Neural progenitor cell (in vitro differentiated cells): ENCODE measurements at places on chromosomes 6 and 20. TPM values are rescaled to one million over a fixed set of nuclear protein-coding genes. Genes with fewer than 3 reads are reported as not detected.

The CRYBG1 gene
- total RNA-seq = 0.06 and 0.40 TPM in 2 replicates

DNA sequence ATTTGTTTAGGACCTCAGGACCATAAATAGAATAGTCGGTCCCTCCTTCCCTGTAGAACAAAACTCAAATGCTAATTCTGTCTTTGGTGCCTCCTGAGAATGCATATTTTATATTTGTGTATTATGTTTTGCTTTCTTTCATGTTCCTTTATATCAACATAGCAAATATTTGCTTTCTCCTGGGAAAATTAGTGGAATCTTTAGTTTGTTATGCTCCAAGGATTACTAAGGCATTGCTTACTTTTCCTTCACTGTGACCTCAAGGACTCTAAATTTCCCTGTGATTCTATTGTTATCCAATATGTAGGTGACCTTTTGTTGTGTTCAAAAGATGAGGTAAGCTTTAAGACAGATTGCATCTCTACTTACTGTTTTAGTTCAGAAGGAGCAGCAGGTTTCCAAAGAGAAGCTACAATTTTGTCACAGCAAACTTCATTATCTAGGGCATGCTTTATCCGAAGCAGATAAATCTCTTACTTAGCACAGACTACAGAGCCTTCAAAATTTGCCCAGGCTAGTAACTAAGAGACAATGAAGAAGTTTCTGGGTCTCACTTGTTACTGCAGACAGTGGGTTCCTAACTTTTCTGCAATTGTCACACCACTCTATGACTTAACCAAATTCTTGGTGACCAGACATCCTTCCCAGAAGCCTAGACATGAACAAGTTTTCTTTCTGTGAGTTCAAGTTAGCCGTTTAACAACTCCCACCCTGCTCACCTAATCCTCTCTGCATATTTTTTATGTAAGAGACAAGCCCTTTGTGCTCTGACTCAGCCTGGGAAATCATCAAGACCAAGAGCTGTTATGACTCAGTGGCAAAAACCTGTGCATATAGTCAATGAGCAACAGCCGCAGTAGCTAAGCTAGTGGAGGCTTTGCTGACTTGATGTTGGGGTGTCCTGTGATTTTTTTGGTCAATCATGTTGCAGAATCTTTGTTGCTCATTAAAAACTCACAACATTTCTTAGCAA is 378.8 kb downstream of the QKI start:
- no peak overlapping the region for H3K4me3 ChIP-seq
- DNase-seq = no peak
- peaks cover 13% of the 10 kb centered on the region for H3K4me1 ChIP-seq
- H3K27ac ChIP-seq = no peak overlapping the region

DNA sequence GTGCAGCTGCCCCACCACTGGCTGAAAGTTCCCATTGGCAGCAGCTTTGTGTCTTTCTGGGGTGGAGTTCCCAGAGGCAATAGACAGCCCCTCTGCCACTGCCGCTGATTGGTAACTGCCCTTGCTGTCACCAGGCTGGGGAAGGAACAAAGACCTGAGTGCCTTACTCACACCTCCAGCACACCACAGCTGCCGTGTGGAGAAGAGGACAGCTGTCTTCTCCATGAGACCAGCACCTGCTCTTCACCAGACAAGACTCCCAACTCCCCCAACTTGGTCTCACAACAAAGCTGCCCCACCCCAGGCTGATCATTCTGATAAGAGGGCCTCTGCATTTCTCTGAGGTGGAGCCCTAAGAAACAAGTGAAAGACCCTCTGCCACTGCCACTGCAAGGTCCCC is 39.7 kb upstream of the PTCHD4 start:
- DNase-seq = no peak
- no peak overlapping the region for H3K4me3 ChIP-seq
- no peaks in the 10 kb centered on the region for H3K36me3 ChIP-seq
- H3K4me1 ChIP-seq = no peaks in the 10 kb centered on the region
- no peaks in the 10 kb centered on the region for H3K27me3 ChIP-seq

The VGLL2 gene
- total RNA-seq = not detected in 2 replicates

GRCh38 chr6:152463164-152463563 is 174.0 kb downstream of the SYNE1 start:
- H3K27me3 ChIP-seq = no peaks in the 10 kb centered on the region
- H3K4me3 ChIP-seq = no peak overlapping the region
- no peak overlapping the region for H3K27ac ChIP-seq
- H3K36me3 ChIP-seq = no peaks in the 10 kb centered on the region

- H3K36me3 ChIP-seq = no peaks in the 10 kb centered on the region
- H3K4me1 ChIP-seq = no peaks in the 10 kb centered on the region
- no peak overlapping the region for H3K4me3 ChIP-seq
- no peak overlapping the region for H3K27ac ChIP-seq
- no peak for DNase-seq
- H3K27me3 ChIP-seq = no peaks in the 10 kb centered on the region
Measured at GRCh38 chr6:169288591-169288990, 34.9 kb upstream of the THBS2 start.

DNA sequence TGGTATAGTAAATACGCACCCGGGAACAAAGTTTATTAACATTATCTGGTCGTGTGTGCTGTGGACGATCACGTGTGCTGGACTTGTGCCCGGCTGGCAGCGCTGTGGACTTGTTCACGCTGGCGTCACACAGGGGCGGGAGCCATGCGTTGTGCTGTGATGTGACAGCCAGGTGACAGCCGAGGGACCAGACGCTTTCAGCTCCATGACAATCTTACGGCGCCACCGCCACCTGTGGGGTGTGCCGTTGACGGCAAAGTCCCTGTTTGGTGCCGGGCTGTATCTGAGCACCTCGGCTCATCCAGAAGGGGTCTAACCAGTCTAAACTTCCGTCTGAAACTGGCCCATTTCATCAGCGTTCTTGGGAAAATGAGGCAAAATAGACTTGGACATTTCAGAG is 25.2 kb downstream of the DLL1 start:
- H3K4me3 ChIP-seq = no peak overlapping the region
- no peaks in the 10 kb centered on the region for H3K27me3 ChIP-seq
- no peak overlapping the region for H3K27ac ChIP-seq
- no peak for DNase-seq
- no peaks in the 10 kb centered on the region for H3K36me3 ChIP-seq
- peaks cover 32% of the 10 kb centered on the region for H3K4me1 ChIP-seq

DNA sequence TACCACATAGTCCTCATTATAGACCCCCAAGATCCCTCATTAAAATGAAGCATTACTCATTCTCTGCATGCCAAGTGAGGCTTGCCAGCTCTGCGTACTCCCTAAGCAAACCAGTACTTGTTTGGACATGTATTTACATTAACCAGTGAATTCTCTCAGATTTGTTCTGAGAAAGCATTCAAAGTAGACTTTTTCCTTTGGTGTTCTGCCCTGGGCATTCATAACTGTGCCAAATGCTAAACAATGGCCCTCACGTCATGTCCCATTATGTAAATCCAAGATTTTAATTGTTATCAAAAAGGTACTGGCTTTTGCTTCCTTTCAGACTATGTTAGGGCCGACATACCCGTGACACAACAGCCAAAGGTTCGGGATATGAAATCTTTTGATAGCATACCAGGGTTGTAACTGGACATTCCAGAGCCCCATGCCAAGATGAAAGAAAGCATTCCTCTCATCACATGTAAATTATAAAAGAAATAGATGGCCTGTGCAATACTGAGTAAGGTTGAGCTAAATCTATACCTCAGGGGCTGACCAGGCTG is 164.2 kb downstream of the ADAT2 start:
- no peaks in the 10 kb centered on the region for H3K36me3 ChIP-seq
- no peak overlapping the region for H3K27ac ChIP-seq
- no peaks in the 10 kb centered on the region for H3K27me3 ChIP-seq
- H3K4me3 ChIP-seq = no peak overlapping the region
- H3K4me1 ChIP-seq = peaks cover 7% of the 10 kb centered on the region

The CEP162 gene
- total RNA-seq = 22.0 and 28.8 TPM in 2 replicates

DNA sequence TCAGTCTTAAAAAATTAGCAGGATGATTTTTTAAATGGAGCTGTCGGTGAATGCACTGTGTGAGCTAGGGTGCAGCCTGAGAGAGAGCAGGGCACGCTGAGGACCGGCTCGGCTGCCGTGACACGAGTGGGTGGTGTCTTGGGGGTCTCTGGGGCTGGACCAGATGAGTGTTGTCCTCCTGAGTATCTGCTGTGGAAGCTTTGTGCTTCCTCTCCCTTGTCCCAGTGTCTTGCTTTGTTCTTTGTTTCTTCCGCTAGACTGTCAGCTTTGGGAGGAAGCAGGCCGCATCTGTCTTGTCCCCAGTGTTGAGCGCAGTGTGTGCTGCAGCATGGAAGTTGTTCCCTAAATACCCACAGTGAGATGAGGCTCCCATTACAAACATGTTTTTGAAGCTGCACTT is 89.4 kb downstream of the RTN4IP1 start:
- peaks cover 8% of the 10 kb centered on the region for H3K4me1 ChIP-seq
- no peak overlapping the region for H3K4me3 ChIP-seq
- H3K36me3 ChIP-seq = no peaks in the 10 kb centered on the region
- no peaks in the 10 kb centered on the region for H3K27me3 ChIP-seq

- H3K36me3 ChIP-seq = no peaks in the 10 kb centered on the region
- no peaks in the 10 kb centered on the region for H3K27me3 ChIP-seq
Measured at GRCh38 chr20:44089987-44090674, 96.9 kb downstream of the JPH2 start.

The GGTLC1 gene
- not detected in 2 replicates for total RNA-seq

- peaks cover 4% of the 10 kb centered on the region for H3K27me3 ChIP-seq
- H3K27ac ChIP-seq = no peak overlapping the region
- no peaks in the 10 kb centered on the region for H3K36me3 ChIP-seq
- no peak overlapping the region for H3K4me3 ChIP-seq
- H3K4me1 ChIP-seq = no peaks in the 10 kb centered on the region
Measured at GRCh38 chr6:125950293-125950692, 6.3 kb upstream of the HINT3 start.

DNA sequence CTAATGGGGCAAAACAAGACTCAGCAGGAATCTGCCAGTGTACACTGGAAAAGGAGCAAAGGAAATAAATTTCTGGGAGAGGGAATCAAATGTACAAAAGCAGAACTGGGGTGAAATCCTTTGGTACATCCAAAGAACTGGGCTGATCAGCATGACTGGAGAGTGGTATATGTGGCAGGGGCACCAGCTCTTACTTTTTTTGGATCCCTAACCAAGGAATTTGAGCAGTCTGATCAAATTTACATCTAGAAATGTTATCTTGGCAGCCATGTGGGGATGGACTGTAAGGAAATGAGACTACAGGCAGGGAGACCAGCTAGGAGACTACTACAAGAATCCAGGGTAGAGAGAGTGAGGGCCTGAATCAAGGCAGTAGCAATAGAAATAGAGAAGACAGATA is 1.2 kb upstream of the ZSCAN31 start:
- H3K27ac ChIP-seq = peak overlapping the region; percentile 100
- no peaks in the 10 kb centered on the region for H3K27me3 ChIP-seq
- no peaks in the 10 kb centered on the region for H3K36me3 ChIP-seq
- peak overlapping the region; percentile 79 for H3K4me3 ChIP-seq
- H3K4me1 ChIP-seq = peaks cover 21% of the 10 kb centered on the region
- DNase-seq = no peak

DNA sequence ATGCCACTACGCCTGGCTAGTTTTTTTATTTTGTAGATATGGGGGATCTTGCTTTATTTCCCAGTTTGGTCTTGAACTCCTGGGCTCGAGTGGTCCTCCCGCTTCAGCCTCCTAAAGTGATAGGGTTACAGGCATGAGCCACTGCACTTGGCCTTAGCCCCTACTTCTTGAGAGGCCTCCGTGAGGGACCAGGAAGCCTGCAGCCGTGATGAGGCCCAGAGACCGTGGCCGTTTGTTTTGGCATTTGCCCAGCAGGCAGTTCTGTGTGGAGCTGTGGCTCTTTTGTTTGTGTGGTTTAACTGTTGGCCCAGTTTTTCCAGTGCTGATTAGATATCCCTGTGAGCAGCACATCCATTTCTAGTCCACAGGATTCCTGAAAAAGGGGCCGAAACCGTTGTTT is 39.8 kb downstream of the SRSF3 start:
- DNase-seq = no peak
- H3K27ac ChIP-seq = no peak overlapping the region
- H3K4me1 ChIP-seq = no peaks in the 10 kb centered on the region
- no peaks in the 10 kb centered on the region for H3K27me3 ChIP-seq
- H3K4me3 ChIP-seq = no peak overlapping the region

The SLC17A9 gene
- 0.17 and 0.74 TPM in 2 replicates for total RNA-seq

DNA sequence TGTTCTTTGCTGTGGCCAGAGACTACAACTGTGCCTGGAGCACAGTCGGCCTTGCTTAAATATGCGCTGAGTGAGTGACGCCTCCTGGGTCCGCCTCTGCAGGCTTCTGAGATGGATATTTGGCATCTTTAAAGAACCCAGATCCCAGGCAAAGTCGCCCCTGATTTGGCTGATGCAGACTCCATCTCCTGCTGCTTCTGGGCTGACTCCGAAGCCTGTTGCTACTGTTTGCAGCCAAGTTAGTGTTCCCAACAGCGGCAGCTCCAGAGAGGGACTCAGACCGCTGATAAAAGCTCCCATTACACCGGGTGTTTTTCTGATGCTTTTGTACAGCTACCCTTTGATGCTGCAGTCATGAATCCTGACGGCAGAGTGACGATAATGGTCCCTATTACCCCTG is 83.0 kb upstream of the SULF2 start:
- peaks cover 6% of the 10 kb centered on the region for H3K4me1 ChIP-seq
- DNase-seq = no peak
- H3K36me3 ChIP-seq = no peaks in the 10 kb centered on the region
- H3K27me3 ChIP-seq = no peaks in the 10 kb centered on the region
- H3K4me3 ChIP-seq = no peak overlapping the region

The ZSWIM3 gene
- total RNA-seq = 3.7 and 5.4 TPM in 2 replicates

The CEP250 gene
- 33.0 and 55.4 TPM in 2 replicates for total RNA-seq

DNA sequence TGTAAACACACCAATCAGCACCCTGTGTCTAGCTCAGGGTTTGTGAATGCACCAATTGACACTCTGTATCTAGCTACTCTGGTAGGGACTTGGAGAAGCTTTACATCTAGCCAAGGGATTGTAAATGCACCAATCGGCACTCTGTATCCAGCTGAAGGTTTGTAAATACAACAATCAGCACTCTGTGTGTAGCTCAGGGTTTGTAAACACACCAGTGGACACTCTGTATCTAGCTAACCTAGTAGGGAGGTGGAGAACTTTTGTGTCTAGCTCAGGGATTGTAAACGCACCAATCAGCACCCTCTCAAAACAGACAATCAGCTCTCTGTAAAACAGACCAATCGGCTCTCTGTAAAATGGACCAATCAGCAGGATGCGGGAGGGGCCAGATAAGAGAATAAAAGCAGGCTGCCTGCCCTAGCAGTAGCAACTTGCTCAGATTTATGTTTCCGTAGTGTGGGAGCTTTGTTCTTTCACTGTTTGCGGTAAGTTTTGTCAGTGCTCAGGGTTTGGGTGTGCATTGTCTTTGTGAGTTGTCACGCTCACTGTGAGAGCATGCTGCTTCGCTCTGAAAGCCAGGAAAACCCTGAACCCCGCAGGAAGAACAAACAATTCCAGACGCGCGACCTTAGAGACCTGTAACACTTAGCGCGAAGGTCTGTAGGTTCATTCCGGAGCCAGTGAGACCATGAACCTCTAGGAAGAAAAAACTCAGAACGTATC is 37.0 kb downstream of the RIOK1 start:
- no peak overlapping the region for H3K27ac ChIP-seq
- H3K4me1 ChIP-seq = peaks cover 1% of the 10 kb centered on the region
- H3K4me3 ChIP-seq = no peak overlapping the region
